ENCODE measurements at places on chromosomes 13 and 19.
A peak's percentile ranks its signal among the peaks of the same experiment; 100 is the strongest.

DNA sequence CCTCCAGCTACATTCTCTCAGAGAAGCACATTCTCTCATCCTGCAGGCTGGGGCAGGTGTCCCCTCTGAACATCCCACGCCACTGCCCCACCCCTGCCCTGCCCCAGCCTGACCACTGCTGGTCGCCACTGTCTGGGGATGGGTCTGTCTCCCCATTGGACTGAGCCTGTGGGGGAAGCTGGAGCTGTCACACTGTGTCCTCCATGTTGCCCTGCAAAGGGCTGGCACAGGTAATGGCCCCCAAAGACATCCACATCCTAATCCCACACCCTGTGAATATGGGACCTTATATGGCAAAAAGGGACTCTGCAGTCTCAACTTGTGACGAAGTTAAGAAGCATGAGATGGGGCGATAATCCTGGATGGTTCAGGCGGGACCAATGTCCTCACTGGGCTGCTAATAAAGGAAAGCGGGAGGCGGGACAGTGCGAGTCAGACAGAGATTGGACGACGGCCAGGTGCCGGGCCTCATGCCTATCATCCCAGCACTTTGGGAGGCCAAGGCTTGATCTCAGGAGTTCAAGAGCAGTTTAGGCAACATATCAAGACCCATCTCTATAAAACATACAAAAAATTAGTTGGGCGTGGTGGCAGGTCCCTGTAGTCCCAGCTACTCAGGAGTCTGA lies 9.1 kb downstream of the AP2S1 start:
- DNase-seq = peak; percentile 44

- no peak for DNase-seq
These were observed 46.8 kb downstream of the ZNF85 start for GRCh38 chr19:20969898-20970297.

- DNase-seq = no peak
These were observed 4.8 kb upstream of the ZNF653 start for GRCh38 chr19:11510444-11510843.

GRCh38 chr19:44746946-44747738 lies 1.4 kb upstream of the BCL3 start:
- DNase-seq = peak; percentile 98

DNA sequence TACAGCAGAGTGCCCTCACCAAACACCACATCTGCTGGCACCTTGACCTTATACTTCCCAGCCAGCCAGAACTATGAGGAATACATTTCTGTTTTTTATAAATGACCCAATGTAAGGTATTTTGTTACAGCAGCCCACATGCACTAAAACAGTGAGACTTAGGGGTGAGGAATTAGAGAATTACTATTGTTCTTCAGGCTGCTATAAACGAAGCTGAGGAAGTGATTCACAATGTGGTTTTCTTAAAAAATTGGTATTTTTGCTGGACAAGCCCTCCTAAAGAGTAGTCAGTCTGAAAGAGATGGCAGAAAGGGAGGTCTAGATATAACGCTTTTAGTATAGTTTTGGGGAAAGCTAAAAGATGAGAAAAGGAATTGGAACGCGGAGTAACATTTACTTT lies 101.0 kb downstream of the SLITRK6 start:
- no peak for DNase-seq

GRCh38 chr13:92074658-92075057 lies 676.2 kb downstream of the GPC5 start:
- no peak for DNase-seq

GRCh38 chr13:112244061-112244460 lies 132.1 kb upstream of the SPACA7 start:
- DNase-seq = no peak

- no peak for DNase-seq
These were observed 13.3 kb upstream of the ACP7 start for GRCh38 chr19:39070888-39071287.

- DNase-seq = no peak
These were observed 627.7 kb downstream of the LIG4 start for GRCh38 chr13:107587681-107588080.

DNA sequence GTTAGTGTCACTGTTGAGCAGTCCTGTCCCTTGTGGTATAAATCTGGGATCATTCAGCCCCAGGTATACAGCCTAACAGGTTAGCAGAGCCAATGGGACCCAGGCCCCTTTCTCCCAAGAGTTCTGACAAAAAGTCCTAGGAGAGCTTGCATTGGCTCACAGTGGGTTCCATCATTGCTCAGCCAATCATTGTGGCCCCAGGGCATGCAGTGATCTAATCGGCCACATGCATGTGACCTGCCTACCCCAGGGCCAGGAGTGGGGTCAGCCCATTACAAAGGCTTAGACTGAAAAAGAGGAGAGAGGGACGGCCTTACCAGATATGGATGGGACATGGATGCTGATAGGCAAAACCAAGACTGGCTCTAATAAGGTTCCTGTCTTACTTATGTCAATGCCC lies 41.1 kb downstream of the SPTBN4 start:
- no peak for DNase-seq

DNA sequence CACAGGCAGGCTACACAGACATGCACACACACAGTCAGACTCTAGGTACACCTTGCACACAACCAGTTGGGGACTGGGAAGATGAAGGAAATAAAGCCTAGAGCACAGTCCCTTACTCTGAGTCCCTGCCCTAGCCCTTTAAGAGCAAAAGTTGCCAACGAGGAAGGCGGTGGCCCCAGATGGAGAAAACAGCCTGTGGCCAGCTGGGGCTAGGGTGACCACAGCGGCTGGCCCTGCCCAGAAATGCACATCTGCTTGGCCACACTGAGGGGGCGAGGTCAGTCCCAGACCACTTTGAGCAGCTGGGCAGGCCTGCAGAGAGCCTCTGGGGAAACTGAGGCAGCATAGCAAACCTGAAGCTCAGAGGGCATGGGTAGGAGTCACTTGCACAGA lies 52.3 kb downstream of the PTPRS start:
- no peak for DNase-seq

- peak; percentile 62 for DNase-seq
These were observed 291.9 kb upstream of the HTR2A start for GRCh38 chr13:47188802-47189201.

GRCh38 chr13:19742643-19743042 lies 40.1 kb downstream of the PSPC1 start:
- DNase-seq = no peak

- DNase-seq = peak; percentile 92
These were observed 3.0 kb downstream of the IRF2BP1 start for GRCh38 chr19:45882652-45883585.

DNA sequence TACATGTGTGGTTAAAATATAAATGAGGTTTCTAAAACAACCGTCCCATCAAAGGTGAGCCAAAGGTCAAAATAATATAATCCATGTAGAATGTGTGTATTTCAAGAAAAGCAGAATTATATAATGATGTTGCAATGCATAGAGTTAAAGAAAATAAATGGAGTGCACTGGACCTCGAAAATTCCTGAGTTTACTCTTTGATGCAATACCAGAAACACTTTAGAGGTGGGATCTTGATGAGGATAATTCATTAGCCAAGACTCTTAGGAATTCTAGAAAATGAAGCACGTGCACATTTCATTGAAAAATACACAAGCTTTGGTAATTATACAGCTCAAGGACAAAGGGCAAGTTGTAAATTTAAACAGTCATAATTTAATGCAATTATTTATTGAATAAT lies 508.9 kb upstream of the ARGLU1 start:
- peak; percentile 29 for DNase-seq

DNA sequence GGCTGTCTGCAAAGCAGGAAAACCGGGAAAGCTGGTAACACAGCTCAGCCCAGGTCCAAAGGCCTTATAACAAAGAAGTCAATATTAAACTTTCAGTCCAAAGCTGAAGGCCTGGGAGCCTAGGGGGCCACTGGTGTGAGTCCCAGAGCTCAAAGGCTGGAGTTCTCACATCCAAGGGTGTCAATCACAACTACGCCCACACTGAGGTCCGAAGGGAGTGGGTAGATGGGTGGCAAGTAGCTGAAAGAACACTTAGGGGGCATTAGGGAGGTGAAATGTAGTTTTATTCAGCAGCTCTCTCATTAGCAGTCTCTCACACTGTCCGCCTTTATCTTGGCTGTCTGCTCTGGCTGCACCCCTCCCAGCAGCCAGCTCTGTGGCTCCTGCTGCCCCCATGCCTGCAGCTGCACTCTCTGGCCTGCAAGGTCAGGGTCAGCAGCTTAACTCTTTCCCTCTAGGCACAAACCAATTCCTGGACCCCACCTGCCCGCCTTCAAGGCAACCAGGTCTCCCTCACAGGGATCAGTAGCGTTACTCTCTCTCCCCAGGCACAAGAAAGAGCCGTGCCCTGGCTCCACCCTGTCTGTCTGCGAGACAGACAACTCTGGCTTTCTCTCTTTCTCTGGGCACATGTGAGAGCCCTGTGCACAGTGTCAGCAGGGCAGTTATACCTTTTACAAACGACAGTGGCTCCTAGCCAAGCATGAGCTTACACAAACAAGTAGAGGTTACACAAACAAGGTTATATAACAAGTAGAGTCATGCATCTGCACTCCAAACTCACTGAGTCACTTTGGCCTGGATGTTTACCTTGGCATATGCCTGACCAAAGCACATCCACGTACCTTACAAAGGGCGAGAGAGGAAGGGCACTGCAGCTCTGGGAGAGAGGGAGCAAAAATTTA lies 249.4 kb upstream of the PCDH20 start:
- no peak for DNase-seq

GRCh38 chr13:95386370-95386769 lies 85.1 kb upstream of the ABCC4 start:
- no peak for DNase-seq

All from adipocyte (in vitro differentiated cells).